GOT3 (cell line): ENCODE measurements at places on chromosomes 11 and 22.

GRCh38 chr11:23233075-23233474, 372.8 kb upstream of the CCDC179 start:
- DNase-seq = no peak

DNA sequence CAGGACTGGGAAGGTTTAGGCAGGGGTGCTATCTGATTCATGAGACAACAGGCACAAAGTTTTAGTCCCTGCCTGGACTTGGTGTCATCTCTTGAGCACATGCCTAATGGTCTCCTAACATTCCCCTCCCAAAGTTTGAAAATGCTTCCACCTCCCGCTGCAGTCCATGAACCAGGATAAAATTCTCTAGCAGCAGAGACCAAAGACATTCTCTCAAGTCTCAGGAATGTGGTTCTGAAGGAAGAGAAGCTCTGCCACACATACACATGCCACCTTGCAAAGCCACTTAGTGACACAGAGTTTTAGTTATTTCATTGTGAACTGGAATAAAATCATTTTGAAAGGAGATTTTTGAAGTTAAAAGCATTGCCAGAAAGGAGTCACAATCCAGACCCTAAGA, 15.5 kb downstream of the OR51B6 start:
- DNase-seq = no peak

DNA sequence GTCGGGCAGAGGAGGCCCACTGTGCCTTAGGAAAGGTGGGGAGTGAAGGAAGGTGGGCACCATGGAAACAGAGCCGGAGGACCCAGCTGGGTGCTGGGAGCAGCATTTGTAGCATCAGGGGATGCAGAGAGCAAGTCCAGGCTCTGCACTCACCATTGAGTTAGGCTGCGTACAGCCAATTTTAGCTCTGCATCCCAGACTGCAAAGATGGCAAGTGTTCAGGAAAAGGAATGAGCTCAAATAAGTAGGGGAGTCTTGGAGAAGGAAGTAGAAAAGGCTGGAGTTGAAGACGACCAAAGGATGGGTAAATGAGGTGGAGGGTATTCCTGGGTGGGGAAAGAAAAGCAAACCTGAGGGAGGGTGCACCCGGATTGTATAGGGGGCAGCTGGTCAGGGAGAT, 31.6 kb upstream of the ETS1 start:
- no peak for DNase-seq

- no peak for DNase-seq
Observed at GRCh38 chr11:129945373-129945772, 50.0 kb upstream of the NFRKB start.

DNA sequence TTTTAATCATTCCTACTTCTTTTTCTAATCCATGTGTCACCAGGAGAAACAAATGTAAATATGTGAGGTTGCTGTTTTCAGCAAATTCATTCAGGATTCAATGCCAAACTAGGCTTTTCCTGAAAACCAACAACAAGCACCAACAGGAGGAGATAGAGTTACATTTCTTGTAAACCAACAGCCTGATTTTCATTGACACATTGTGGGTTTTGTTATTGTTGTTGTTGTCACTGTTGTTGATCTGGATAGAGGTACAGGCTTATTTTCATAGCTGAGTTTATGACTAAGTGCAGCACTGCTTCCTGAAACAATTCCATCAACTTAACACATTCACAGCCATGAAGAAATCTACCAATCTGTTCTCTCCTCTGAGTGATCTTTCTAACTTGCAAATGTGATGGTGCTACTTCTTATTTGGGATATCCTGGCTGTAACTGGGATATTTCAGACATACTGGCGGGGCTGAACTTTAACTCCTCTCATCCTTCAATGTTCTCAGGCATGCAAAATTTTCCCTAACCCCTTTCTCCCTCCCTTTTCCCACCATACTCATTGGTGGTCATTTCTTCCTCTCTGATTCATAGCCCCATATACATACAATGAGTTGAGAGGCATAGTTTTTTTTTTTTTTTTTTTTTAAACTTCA, 65.5 kb downstream of the ME3 start:
- no peak for DNase-seq

- no peak for DNase-seq
Observed at GRCh38 chr11:110032259-110032658, 60.9 kb upstream of the ZC3H12C start.

GRCh38 chr22:40659166-40659565, 20.1 kb upstream of the MCHR1 start:
- DNase-seq = no peak
